ENCODE measurements at places on chromosomes 7 and 10.

GRCh38 chr10:33746836-33747268 lies 412.4 kb upstream of the NRP1 start:
- DNase-seq = no peak

DNA sequence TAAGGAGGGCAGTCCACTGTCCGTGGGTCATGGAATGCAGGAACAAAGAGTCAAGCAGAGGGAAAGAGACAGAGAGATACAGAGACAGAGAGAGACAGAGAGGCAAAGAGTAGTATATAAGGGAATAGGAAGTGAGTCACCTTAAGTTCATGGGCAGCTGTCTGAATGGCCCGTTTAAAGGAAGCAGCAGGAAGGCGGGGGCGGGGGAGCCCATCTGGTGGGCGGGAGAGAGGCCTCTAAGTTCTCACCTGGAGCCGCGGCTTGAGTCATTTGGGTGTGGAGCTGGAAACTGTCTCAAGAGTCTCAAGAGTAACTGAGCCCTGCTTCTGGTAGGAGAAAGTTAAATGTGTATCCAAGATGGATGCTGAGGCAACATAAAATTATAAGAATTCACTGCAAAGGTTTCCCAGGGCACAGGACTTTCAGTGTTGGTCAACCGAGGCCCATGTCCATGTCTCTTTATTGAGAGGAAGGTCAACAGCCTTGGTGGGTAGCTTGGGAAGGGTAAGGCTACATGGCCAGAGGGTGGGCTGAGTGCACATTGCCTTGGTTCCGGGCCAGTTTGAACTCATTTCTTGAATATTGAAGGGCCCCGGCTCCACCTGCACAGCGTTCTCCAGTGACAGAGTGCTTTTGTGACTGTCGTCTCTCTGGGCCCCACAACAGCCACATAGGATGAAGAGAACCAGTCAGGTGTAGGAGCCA lies 85.5 kb upstream of the CACUL1 start:
- no peak for DNase-seq

- DNase-seq = no peak
These were observed 35.0 kb downstream of the SH3PXD2A start for GRCh38 chr10:103820101-103821062.

DNA sequence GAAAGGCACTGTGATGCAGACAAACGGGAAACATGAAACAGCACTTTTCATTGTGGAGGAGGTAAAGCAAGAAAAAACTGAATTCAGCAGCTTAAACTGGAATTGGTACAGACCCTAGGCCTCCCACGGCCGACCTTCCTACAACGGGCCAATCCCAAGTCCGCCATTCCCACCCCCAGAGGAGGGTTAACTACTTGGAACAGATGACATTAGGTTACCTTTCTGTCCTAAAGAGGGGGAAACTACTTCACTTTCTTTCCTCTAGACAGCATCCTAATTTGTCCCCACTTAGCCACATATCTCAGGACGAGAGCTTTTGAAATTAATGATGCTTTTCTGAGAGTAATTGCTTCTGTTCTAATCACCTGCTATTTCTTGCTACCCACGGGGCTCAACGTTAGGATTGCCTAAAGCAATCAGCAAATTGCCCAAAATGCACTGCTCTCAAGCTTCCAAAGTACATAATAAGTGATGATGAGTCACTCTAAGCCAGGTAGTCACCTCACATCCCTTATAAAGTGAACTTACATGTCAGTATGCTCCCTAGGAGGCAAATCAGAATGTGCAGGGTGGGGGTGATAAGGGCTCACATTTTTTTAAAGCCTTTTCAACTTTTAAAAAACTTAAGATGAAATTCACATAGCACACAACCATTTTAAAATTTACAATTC lies 36.7 kb downstream of the LSM5 start:
- no peak for DNase-seq

DNA sequence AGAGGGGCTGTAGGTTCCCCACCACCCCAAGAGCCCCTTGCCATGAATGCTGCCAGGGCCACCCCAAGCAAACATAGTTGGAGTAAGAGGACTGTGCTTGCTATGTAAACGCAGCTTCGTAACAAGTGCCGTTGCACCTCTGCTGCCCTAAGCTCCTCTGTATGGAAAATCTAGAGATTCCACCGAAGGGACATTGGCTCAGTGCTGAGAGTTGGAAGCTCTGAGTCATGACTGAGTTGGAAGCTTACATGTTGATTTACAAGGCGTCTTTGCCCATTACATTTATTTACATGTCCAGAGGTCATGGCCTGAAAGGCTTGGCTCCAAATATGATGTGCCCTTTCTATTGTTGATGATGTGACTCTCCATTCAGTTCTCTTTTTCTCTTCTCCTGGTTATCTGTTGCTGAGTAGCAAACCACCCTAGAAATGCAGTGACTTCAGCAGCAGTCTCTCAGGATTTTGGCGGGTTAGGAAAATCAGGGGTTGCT lies 233.1 kb upstream of the TCF7L2 start:
- no peak for DNase-seq

GRCh38 chr10:78830062-78830975 lies 238.4 kb upstream of the ZMIZ1 start:
- no peak for DNase-seq

- no peak for DNase-seq
These were observed 238.2 kb upstream of the NEBL start for GRCh38 chr10:21135023-21135931.
